ENCODE measurements at places on chromosomes 4 and X.

DNA sequence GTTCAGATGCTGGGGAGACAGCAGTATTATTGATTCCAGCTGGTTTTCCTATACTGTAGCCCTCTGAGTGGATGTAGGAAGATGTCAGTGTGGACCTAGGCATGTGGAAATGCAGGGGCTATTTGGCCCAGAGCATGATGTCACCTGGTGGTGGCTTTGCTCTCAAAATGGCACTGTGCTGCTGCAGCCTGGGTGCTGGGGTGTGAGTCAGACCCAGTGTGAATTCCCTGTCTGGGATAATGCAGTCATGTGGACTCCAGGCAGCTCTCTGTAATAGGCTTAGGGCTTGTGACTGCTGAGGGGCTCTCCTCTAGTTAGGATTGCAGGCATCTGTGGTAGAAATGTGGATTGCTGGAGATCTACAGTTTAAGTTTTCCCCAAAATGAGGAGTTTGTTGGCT is 70.7 kb downstream of the DCAF8L2 start:
- no peak for DNase-seq

GRCh38 chrX:73401591-73402266 is 45.1 kb upstream of the CDX4 start:
- no peak for DNase-seq

GRCh38 chrX:43456906-43457305 is 199.2 kb upstream of the MAOA start:
- no peak for DNase-seq

- DNase-seq = no peak
Measured at GRCh38 chrX:41490446-41490845, 43.3 kb downstream of the NYX start.

DNA sequence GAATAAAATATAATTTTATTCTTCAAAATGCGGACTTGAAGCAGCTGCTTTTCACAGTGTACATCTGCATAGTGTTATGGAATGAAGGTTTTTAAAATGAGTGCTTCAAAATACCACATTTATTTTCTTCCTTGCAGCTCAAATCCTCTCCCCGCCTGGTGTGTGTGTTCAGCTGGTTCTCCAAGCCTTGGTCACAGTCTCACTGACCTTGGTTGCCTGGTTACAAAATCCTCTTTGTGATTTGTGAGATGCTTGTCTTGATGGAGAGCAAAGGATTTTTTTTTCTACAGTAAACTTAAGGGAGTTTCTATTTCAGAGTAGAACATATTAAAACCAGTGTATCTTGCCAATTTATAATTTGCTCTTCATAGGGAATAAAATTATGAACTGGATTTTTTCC is 139.2 kb downstream of the PCDH18 start:
- DNase-seq = no peak

- no peak for DNase-seq
Measured at GRCh38 chrX:113202601-113203000, 362.0 kb upstream of the AMOT start.

- DNase-seq = no peak
Measured at GRCh38 chr4:85745939-85746338, 271.0 kb downstream of the ARHGAP24 start.

DNA sequence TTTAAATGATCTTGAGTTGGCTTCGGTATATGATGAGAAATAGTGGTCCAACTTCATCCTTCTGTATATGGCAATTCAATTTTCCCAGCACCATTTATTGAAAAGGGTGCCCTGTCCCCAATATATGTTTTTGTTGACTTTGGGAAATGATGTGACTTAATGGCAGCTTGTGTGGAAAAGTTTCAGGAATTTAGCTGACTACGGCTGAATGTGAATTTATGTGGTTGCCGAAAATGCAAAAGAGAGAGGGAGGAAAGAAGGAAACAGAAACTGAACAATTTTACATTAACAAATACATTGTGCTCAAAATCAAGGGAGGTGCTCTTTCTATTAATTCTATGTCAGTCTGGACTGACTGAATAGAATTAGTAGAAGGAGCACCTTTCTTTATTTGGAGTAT is 101.8 kb upstream of the CYSLTR1 start:
- DNase-seq = no peak

GRCh38 chr4:1226144-1226481 is 22.8 kb downstream of the CTBP1 start:
- DNase-seq = no peak

DNA sequence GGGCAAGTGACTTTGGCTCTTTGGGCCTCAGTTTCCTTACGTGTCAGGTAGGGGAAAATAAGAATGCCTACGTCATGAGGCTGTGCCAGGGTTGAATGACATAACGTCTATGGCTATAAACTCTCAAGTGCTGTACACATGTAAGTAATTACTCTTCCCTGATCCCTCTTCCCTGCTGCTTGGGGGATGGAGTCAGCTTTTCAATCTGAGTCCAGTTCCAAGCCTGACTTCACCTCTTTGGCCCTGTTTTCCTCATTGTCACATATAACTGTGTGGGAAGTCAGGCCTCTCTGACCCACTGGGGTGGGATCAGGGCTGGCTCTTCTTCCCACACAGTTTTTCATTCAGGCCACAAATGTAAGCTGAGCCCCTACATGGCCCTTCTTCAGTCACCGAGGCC is 11.4 kb upstream of the CITED1 start:
- DNase-seq = no peak

GRCh38 chr4:93313197-93313596 is 515.4 kb upstream of the ATOH1 start:
- DNase-seq = no peak

DNA sequence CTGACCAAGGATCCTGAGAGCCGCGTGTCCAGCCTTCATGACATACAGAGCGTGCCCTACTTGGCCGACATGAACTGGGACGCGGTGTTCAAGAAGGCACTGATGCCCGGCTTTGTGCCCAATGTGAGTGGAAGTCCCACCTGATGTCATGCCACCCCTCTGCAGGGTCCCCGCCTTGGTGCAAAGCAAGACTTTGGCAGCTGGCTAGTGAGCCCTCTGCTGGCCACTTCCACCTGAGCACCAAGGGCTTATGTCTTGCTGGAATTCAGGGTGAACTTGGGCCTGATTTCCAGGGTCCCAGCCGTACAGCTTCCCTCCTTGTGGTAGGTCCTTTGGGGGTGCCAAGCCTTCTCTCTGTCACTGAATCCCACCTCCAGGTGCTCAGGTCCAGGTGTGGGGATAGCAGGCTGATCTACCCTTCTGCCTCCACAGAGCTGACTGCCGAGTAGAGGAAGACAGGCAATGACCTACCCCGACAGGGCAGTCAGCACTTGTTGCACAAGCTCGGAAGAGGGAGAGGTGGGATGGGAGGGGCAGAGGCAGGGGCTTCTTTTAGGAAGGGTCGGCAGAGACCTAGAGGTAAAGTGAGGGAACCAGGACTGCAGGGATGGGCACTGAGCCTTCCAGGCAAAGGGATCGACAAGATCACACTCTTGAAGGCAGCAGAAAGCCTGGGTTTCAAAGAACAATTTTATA is 248.1 kb downstream of the EVC2 start:
- DNase-seq = no peak

DNA sequence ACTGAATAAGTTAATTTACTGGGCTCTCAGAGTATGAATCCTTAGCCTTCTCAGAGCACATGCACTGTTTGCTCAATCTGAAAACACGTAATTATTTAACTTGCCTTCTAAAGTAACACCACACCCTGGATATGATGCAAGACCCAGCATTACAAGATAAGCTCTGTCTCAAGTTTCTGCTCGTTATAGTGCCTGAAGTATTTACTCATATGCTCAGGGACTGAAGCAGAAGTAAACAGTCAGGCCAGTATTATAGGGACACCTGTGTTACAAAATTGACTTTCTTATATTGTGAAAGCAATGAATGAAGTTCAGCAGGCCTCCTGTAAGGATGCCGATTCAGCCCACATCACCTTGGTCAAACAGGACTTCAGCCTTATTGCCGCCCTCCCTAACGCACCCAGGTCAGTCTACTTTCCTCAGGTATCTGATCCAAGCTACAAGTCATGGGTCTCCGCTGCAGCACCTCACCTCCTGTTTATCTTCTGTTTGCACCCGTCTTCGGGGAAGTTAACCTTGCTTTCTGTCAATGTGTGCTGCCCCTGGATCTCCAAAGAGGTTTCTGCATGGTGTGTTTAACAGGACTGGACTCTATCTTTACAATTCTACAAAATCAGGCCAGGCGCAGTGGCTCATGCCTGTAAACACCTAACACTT is 42.8 kb upstream of the KLF3 start:
- DNase-seq = no peak

DNA sequence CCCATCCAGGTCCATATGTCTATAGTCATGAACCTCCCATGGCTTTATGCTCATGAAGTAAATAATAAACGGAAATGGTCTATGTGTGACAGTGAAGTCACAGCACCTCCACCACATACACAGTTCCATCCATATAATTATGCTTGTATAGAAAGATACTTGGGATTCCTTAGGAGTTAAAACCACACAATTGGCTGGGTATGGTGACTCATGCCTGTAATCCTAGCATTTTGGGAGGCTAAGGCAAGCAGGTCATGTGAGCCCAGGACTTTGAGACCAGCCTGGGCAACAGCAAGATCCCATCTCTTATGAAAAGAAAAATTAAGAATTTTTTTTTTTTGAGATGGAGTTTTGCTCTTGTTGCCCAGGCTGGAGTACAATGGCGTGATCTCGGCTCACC is 55.6 kb upstream of the RBM47 start:
- no peak for DNase-seq

DNA sequence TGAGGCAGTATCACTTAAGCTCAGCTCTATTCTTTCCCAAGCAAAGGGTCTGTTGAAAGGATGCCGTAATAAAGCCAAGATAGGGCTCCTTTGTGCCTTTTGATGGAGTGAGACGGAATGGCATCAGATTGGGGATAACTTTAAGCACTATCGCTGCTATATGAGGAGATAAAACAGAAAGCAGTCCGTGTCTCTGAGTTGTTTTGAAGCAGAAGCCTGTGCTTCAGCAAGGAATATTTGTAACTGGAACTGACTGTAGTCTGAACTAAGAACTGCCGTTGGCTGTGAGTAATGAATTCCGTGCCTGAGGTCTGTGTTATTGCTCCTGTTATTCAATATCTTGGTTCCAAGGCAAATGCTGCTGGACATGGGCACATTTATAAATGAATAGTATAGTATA is 297.4 kb downstream of the ANKRD50 start:
- no peak for DNase-seq
